ENCODE measurements at places on chromosomes 3 and 15. TPM values are rescaled to one million over a fixed set of nuclear protein-coding genes. Genes with fewer than 3 reads are reported as not detected.

GRCh38 chr3:149813367-149814281 lies 609 bp downstream of the RNF13 start:
- H3K36me3 ChIP-seq = no peaks in the 10 kb centered on the region
- DNase-seq = peak; percentile 40
- H3K4me1 ChIP-seq = peaks cover 4% of the 10 kb centered on the region
- peak overlapping the region; percentile 94 for H3K27ac ChIP-seq

- no peak overlapping the region for H3K27ac ChIP-seq
- H3K36me3 ChIP-seq = no peaks in the 10 kb centered on the region
- H3K4me3 ChIP-seq = no peak overlapping the region
- DNase-seq = peak; percentile 44
- no peaks in the 10 kb centered on the region for H3K27me3 ChIP-seq
Measured at GRCh38 chr3:30258426-30259392, 347.7 kb upstream of the TGFBR2 start.

GRCh38 chr3:16759227-16759903 lies 125.4 kb upstream of the PLCL2 start:
- H3K27me3 ChIP-seq = no peaks in the 10 kb centered on the region
- H3K36me3 ChIP-seq = no peaks in the 10 kb centered on the region
- H3K4me1 ChIP-seq = no peaks in the 10 kb centered on the region
- H3K4me3 ChIP-seq = no peak overlapping the region
- H3K27ac ChIP-seq = no peak overlapping the region

The CPEB1 gene
- 62.3 TPM for total RNA-seq

The CHRNA5 gene
- under 0.01 TPM for total RNA-seq

DNA sequence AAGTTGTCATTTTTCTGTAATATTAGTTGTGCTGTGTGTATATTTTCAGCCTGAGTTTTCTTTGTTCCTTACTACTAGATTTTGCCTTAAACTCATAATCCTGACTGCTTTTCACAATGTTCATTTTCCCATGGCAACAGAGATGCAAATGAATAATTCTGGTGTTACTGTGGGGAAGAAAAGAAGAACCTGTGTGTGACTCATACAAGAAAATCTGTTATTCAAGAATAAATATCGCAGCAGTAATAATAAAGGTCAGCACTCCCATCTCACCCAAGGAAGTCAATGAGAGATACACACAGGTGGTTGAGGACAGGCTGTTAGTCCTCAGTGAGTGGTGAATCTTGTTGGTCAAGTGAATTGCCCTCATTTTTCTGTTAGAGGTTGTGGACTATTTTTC lies 656.6 kb upstream of the NAALADL2 start:
- H3K4me1 ChIP-seq = no peaks in the 10 kb centered on the region
- H3K27ac ChIP-seq = no peak overlapping the region
- H3K36me3 ChIP-seq = no peaks in the 10 kb centered on the region
- H3K27me3 ChIP-seq = no peaks in the 10 kb centered on the region
- no peak overlapping the region for H3K4me3 ChIP-seq
- peak; percentile 67 for DNase-seq

GRCh38 chr3:187929112-187929816 lies 184.0 kb upstream of the BCL6 start:
- no peak overlapping the region for H3K4me3 ChIP-seq
- H3K27me3 ChIP-seq = no peaks in the 10 kb centered on the region
- no peak overlapping the region for H3K27ac ChIP-seq
- no peak for DNase-seq

The ZPLD1 gene
- total RNA-seq = 0.17 TPM

The CSTA gene
- 7.9 TPM for total RNA-seq

The CCDC54 gene
- not detected for total RNA-seq

The LSAMP gene
- total RNA-seq = 4.8 TPM

The PRICKLE2 gene
- 29.4 TPM for total RNA-seq

The ZCWPW2 gene
- total RNA-seq = 1.0 TPM

All from fibroblast of lung (primary cell).